Hippocampal formation (tissue), 2 donors: ENCODE measurements at places on chromosomes 11 and 22.

GRCh38 chr11:8403310-8403709, 139.6 kb upstream of the LMO1 start:
- no peak for DNase-seq

- no peak for DNase-seq
Observed at GRCh38 chr22:17980638-17981051, 43.7 kb downstream of the MICAL3 start.

DNA sequence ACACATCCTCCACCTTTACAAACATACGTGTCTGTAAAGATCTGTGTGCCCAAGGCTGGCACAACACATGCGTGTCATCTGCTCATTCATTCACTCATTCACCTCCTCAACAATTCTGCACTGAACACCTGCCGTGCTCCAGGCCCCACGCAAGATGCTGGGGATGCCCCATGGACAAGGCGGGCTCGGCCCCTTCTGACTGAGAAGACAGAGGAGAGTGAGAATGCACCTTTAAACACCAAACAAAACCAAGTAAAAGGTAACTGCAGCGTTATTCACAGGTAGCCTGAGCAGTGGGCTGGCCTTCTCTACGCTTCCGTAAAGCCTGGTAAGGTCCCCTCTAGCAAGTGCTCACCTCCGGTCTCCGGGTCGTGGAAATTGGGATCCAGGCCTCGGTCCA, 142.8 kb downstream of the SHANK2 start:
- no peak for DNase-seq

DNA sequence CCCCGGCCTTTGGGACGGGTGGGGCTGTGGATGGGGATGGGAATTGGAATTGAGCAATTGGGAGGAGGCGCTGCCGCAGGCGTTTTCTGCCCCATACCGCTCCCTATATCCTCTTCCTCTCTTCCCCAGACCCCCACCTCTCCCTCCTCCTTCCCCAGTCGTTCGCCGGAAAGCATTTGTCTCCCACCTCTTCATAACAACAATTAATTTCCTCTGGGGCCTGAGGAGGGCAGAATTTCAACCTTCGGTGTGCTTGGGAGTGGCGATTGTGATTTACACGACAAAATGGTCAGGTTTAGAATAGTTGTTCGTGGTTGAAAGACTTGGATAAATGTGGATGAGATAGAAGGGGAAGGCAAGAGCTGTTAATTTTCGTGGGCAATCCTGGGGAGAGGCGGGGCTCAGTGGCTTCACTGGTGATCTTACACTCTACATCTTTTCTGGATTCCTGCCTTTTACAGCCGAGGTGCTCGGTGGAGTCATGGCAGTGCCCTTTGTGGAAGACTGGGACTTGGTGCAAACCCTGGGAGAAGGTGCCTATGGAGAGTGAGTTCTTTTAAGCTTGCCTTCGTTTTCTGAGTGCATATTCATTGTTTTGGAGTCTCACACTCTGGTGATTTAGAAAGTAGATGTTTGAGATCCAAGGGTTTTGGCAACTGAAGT, 1.5 kb downstream of the CHEK1 start:
- DNase-seq, result no peak

DNA sequence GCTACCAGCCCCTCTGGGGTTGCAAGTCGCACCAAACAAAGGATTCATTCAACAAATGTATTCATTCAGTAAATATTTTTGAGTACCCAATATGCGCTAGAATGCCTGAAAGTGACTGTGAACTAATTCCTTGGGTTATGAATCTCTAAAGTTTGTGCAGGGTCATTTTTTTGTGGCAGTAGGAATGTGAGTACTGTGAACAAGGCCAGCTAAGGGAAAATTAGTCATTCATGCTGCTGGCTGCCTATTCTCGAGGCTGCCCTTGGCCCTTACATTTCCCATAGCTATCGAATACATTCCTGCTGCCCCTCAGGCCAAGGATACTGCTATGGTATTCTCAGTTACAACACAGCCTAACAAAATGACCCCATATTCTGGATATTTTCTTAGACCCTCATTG, 141.6 kb downstream of the TRPC6 start:
- DNase-seq, result no peak

- DNase-seq, result no peak
Observed at GRCh38 chr22:36374603-36375024, 13.2 kb downstream of the MYH9 start.

- DNase-seq, result no peak
Observed at GRCh38 chr11:105162506-105162905, 22.9 kb upstream of the CARD18 start.

DNA sequence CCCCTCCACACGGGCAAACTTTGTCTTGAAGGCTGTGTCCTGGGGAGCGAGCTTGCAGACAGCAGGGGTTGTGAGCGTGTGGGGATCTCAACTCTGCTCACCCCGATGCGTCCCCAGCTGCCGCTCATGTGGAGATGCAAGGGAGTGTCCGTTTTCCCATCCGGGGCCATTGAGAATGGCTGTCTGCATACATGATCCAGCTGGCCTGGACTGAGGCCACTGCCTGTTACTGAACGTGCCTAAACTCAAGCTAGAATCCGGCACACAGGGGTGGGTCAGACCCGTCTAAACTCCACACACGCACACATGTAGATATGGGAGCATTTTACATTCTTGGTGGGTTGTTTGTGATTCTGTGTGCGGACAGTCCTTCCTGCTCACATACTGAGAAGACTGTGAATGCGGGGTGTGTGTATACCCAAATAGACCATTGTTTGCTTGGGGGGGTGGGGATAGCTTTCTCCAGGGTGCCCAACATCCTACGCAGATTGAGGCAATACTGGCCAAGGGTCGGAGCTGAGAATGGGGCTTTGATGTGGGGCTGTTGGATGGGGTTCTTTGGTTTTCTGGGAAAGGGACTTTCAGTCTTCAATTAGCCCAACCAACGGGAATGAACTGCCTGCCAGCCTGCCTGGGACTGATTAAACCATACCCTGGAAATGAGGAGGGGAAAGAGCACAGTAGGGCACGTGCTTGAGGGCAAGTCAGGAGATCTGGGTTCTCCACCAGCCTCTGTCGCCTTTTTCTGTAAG, 60.4 kb downstream of the ST3GAL4 start:
- no peak for DNase-seq

DNA sequence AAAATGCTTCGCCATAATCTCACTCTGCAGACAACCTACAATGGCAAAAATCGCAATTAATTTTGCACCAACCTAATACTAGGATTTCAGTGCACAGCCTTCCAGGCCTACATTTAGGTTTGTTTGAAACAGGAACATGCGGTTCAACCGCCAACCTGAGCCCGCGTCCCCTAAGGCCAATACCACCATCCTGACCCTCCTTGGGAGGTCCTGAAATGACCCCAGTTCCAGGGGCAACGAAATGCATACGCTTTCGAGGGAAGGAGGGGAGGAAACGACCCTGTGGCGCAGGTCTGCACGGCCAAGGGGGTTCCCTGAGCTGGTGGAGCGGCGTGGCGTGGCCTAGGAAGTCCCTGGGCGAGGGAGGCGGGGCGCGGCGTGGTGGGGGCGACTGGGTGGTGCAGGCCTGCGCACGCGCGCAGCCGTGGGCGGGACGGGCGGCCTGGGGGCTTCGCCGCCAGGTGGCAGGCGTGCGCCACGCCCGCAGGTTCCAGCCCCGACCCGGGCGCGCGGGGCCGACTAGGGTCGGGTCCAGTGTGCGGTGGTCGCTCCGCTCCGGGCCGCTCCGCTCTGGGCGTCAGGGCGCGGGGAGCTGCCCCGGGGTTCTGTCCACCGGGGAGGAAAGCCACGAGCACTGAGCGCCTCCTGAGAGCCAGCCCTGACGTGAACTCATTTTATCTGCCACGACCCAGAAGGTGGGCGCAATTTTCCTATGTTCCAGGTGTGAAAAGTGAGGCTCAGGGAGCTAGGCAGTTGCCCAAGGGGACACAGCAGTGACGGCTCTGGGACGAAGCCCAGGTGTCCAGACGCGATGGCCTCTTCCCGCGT, 94.1 kb downstream of the SWAP70 start:
- peak; percentile 58 for DNase-seq

- DNase-seq, result no peak
Observed at GRCh38 chr11:70473186-70473872, 75.0 kb downstream of the CTTN start.

DNA sequence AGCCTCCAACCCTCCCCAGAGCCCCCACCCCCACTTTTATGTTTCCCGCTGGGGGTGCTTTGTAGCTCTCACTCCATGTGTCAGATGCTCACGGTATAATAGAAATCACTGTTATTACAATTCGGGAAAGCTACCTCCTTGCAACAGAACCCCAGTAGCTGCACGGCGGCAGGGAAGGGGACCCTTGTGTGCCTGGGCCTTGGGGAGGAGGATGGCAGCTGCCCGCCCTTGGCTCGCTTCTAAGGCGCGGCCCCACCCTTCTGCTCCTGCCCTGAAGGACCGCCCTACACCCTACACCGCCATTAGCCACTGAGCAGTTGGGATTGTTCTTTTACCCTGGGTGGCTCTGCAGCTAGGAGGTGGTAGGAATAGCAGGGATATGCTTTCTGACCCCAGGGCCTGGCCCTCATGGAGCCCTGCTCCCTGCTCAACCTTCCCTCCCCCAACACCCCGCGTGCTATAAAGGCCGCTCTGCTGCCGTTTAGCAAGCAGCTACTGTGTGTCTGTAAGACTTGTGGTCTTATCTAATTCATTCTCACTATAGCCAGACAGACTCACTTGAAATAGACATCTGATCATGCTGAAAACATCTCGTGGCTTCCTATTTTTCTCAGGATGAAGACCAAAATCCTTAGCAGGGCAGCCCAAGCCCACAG, 219.7 kb downstream of the CEP164 start:
- no peak for DNase-seq

- DNase-seq, result no peak
Observed at GRCh38 chr11:95346265-95346664, 115.3 kb upstream of the SESN3 start.

DNA sequence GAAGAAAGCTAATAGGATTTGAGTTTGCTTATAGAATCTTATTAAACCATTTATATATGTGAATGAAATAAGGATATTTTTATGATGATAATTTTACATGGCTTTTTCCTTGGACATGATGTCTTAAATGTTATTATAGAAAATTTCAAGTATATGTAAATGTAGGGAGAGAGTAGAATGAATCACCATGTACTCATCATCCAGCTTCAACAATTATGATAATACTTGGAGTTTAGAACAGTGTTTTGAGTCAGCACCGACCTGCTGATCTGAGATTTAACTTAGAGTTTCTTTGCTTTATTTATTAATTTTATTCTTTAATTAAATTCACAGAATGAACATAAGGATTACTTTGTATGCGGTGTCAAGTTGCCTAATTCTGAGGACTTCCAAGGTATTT, 193.5 kb downstream of the UVRAG start:
- no peak for DNase-seq

DNA sequence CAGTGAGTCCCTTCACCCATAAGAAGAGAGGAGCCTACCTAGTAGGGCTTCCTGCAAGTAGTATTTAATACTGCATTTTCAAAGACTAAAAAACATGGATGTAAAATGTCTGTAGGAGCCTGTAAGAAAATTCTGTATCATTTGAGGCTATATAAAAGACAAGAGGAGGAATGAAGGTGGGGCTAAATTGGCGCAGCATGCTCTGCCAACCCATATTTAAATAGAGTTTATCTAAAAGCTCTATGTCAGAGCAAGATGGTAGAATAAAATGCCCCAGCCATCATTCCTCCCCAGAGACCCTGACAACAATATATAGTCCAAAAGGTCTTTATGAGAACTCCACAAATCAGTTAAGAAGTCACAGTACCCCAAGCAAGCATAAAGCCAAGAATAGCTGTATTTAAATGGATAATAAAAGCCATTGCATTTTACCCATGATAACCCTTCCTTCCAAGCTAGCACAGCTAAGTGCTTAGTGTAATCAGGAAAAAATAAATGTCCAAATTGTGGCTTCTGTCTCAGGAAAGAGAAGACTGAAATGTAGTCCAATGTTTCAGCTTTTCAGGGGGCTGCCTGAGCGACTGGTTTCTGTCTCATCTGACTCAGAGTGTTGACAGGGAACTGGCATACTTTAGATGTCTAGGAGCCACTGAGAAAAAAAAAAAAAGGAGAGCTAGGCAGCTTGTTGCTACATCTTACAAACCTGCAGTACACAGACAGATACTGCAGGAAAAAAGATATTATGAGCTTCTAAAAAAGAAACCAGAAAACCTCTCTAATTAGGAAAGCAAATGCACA, 258.6 kb downstream of the METTL15 start:
- DNase-seq, result no peak

- peak; percentile 76 for DNase-seq
Observed at GRCh38 chr11:125457814-125458343, 38.2 kb downstream of the FEZ1 start.

- DNase-seq, result no peak
Observed at GRCh38 chr11:132234878-132235277, 864.5 kb downstream of the NTM start.

- DNase-seq, result no peak
Observed at GRCh38 chr11:66326261-66327111, 9.6 kb upstream of the CD248 start.

DNA sequence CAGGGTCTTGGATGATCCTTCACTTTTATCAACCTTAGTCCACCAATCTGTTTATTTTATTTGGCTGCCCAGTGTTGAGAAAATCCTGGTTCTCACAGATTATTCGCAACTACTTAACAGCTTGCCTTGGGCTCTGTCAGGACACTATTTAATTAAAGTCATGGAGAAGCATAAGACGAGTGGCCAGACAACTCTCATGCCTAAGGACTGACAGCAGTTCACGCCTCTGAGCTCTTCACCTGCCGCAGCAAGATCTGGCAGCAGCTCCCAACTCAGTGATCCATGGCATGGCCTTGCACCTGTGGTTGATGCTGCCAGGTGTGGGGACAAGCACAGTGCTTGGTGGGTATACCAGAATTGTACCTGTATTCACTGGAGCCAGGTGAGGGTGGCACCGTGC, 37.8 kb downstream of the HIRA start:
- DNase-seq, result no peak

DNA sequence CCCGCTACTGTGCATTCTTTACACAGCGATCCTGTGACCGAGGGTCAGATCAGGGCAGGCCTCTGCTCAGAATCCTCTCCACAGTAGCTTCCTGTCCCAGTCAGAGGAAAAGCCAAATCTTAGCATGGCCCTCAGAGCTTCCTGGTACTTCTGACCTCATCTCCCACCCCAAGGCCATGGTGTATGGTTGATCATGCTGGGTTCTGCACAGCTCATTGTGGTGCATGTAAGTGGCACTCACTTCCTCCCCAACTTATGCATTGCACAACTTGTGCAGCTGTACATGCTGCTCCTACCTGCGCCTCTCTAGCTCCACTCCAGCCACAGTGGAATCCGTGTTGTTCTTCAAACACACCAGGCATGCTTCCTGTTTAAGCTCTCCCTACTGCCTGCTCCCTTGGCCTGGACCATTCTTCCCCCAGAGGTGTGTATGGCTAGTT, 20.3 kb downstream of the BMAL1 start:
- DNase-seq, result no peak
